ENCODE measurements at places on chromosomes 5 and 9.
A peak's percentile ranks its signal among the peaks of the same experiment; 100 is the strongest.

DNA sequence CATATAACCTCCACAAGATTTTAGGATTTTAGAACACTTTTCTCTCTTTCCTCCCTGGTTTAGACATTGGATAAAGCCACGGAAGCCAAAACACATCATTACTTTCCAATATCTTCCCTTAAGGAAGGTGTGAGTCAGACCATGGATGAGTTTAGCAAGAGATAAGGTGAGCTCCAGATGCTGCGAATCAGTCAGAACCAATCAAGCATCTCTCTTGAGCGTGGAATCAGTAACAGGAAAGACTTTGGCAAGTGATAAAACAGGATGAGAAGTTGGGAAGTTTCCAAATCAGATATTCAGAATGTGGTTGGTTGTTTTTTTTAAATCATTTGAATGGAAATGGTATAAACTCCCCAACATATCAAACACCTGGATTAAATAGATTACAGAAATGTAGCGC is 397.8 kb downstream of the EFNA5 start:
- no peak for DNase-seq

DNA sequence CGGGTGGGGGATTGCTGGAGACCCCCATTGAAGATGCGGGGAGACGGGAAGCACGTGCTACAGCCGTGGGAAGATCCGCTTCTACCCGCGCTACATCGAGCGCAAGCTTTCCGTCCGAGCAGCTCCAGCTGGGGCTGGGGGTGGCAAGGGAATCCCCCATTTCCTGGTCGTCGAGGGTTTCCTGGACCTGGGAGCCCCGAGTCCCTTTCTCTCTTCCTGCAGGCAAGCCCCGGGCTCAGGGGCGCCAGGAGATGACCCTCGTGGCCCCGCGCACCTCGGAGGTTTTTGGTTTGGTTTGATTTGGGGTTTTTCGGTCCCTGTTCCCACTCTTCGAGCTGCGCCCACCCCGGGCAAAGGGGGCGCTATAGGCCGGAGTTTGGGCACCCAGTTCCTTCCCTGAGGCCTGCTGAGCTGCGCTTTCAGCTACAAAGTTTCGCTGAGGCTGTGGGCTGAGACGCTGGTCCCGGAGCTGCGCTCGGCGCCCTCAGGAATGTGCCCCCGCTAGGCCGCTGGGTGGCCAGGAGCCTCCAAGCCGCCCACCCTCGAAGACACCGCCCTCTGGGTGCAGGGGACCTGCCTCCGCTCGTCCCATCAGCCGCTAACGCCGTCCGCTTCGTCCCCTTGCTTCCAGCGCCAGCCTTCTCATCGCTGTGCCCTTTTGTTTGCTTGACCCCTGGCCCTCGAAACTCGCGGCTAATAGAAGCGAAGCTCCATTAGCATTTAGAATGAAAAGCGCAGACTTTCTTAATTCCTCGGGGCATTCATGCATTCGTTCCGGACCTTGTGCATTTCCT is 2.9 kb downstream of the NR4A3 start:
- DNase-seq, result no peak

DNA sequence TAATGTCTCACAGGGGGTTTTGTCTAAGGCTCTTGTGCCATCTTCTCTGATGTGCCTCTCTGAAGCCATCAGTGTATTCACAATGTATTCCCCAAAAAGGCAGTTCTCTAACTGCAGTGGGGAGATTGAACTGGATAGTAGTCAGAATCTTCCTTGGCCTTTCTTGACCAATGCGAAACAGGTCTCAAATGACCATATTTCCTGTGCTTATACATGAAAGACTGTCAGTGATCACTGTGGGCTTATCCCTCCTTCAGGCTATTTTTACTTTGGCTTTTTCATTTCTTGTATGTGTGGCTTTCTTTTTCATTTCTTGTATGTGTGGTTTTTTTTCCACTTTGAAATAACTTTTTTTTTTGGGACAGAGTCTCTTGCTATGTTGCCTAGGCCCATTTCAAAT is 19.7 kb downstream of the HMGXB3 start:
- DNase-seq, result no peak

DNA sequence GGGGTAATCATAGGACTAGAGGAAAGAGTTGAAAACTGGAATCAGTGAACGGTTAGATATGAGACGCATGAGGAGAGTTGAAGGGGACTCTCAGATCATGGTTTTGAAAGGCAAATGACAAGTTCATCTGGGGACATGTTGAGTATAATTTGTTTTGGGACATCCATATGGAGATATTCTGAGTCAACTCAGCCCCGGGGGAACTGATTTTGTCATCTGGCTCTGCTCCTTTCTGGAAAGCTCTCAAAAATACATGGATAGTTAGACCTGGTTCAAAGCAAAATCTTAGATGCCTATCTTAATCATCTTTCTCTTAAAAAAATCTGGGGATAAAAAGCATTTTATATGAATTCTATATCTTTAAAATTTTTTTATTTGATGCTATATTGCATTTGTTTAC is 161.2 kb downstream of the SNX18 start:
- no peak for DNase-seq

DNA sequence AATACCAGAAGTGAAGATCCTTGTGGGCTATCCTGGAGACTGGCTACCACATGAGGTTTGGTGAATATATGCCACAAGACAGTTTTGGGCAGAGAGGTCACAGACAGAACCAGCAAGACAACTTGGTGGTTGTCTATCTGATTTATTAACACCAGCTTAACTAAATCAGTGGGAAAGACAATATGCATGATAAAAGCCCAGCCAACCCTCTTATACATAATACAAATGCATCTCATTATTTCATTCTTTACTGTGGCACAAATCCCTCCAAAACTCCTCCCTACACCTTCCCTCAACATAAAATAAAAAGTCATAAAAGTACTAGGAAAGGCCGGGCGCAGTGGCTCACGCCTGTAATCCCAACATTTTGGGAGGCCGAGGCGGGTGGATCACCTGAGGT is 8.1 kb downstream of the HINT1 start:
- DNase-seq, result no peak

DNA sequence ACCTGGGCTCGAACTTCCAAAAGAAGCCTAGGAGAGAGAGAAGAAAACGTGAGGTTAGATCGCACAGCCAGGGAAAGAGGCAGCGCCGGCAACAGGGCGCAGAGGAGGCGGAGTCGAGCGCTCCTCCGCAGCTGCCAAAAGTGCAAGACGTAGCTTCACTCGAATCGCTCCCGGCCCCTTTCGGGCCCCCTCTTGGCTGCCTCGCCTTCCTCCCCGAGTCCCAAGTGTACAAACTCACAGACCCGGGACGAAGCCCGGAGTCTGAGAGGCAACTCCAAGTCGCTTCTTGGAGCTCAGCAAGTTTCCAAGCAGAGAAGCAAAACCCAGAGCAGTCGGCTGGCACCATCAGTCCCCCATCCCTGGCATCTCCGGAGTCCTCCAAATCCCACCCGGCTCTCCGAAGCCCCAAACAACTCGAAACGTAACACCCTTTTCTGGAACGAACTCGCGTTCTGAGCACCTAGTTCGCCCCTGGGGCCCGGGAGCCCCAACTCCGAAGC is 1.2 kb downstream of the MIER3 start:
- DNase-seq, result peak; percentile 52

DNA sequence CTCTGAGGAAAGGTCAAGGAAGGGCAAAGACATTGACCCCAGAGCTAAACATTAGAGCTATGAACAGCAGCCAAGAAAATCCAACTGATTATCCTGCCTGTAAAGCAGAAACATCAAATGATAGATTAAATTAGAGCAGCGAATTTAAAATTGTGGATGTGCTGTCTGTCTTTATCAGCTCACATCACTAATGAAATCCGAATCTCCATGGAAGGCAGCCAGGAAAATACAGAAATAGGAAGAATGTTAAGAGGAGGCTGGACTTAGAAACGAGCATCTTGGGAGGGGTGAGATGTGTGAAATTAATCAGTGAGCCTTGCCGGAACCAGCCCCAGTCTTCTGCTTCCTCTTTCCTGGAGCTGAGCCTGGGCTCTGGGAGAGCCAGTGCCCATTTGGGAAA is 191.0 kb downstream of the PJA2 start:
- DNase-seq, result no peak

DNA sequence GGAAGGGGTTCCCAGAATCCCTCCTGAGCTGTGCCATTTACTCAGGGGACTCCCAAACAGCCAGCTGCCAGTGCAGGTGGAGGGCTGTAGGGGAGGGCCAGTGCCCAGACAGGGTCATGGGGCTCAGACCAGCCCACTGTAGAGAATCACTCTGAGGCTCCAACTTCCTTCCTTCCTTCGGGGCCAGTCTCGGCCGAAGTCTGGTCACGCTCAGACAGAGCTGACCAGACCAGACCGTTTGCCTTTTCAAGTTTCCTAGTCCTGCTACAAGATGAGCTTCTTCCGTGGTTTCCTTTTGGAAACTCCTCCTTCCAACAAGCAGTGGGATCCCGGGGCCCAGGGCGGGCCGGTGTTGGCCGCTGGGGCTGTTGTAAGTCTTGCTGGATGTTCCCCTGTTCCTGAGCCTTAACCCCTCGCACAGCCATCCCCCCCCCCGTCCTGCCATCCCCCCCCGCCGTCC is 52.6 kb downstream of the SAR1B start:
- DNase-seq, result no peak

GRCh38 chr5:101989659-101990058 is 306.4 kb downstream of the SLCO4C1 start:
- DNase-seq, result no peak

DNA sequence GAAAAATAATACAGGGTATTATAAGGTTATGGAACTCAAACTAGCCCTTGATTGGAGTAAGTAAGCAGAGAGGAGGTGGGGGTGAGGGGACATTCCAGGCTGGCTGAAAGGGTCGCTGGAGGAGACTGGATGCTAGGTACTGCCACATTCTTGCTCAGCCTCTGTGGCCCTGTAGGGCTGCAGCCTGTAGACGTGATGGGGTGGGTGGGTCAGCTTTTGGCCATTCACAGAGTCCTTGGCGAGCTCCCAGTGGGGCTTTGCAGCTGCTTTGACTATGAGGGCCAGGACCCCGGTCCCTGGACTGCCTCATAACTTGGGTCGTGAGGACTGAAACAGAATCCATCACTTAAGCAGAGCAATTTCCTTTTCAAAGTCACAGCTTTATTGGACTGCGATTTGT is 4.2 kb upstream of the GDNF start:
- no peak for DNase-seq

DNA sequence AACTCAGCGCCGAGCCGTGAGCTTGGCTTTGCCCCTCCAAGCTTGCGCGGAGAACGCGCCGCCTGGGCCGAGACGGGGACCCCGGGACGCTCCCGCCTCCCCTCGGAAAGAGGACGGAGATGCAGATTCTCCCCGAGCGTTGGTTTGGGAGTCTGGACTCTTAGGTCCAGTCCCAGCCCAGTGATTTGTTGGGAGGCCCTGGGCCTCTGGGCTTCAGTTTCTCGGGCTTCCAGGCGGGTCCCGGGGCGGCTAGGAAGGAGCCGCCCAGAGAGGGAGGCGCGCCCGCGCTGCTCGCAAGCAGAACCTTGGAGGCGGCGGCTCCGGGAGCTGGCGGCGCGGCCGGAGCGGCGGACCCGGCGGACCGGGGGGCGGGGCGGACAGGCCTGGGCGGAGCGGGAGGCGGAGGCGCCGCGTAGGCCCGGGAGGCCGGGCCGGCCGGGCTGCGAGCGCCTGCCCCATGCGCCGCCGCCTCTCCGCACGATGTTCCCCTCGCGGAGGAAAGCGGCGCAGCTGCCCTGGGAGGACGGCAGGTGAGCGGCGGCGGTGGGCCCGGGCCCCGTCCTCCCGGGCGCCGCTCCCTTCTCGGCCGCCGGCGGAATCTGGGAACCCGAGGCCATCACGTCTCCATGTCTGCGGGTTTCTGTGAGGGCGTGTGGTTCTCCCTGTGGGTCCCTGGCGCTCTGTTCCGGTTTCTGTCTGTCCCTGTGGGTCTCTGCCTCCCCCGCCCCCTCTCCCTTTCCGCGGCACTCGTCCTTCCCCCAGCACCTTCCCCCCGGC is at the start of gene B4GALT7:
Gene B4GALT7, plus strand, starts transcription at position 402 of the 777 bp plus-strand sequence. Its CDS starts 79 bp downstream, at position 481.
- peak; percentile 85 for DNase-seq

- no peak for DNase-seq
These were observed 31.8 kb upstream of the RXRA start for GRCh38 chr9:134294153-134295071.

DNA sequence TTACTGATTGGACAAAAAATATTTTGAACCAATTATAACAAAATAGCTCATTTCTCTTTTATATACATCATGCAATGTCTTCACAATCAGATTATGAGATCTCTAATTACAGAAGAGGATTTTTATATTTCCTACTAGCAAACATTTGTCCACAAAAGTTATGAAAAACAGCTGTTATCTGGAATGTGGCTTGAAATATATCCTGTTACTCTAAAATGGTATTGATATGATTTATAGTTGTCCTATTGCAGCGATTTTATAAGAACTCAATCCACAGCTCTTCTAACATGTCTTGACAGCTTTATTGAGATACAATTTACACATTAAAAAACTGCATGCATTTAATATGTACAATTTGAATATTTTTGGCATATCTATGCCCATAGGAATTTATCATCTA is 779.9 kb upstream of the ACO1 start:
- no peak for DNase-seq

- peak; percentile 4 for DNase-seq
These were observed 59.4 kb downstream of the GIN1 start for GRCh38 chr5:103060424-103060954.

DNA sequence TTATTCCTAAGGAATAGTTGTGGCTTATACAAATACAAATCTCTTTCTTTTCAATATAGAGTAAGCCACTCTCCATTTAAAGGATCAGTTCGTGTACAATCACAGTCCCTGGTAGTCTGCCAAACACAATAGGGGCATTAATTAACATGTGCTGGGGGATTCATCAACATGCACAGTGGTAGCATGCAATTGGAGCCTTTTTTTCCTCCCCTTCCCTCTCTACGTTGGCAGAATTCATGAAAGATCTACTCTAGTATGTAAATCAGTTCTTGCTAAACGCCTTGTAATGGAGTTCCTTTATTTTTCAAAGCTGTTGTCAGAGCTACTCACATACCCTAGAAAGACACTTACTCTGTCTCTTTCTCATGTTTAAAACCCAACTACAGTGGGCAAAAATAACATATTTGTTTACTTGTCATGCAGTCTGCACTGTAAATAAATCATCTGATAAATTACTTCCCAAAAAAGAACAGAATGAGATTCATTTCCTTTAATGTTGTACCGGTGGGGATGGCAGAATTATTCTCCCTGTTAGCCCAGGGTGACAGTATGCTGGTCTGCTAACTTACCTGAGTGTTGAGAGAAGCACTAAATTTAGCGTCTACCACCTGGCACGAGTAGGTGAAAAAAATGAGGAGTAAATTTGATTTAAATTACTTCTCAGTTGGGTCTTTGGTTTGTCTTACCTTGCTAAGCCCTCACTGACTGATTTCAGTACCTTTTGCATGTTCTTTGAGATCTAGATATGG is 341.5 kb upstream of the CCNH start:
- DNase-seq, result no peak

- DNase-seq, result no peak
These were observed 335.3 kb upstream of the PANK3 start for GRCh38 chr5:168914491-168914890.

- no peak for DNase-seq
These were observed 5.1 kb downstream of the GLRX start for GRCh38 chr5:95817430-95817829.

GRCh38 chr9:720239-720881 is 121.1 kb upstream of the DMRT1 start:
- DNase-seq, result no peak

All from Caki2 (cell line).